ENCODE measurements at places on chromosomes 11 and 22.

GRCh38 chr22:46910624-46911023 is 148.2 kb downstream of the TBC1D22A start:
- no peak for DNase-seq

- DNase-seq: no peak
Observed at GRCh38 chr11:48006301-48006992, 26.1 kb downstream of the PTPRJ start.

- no peak for DNase-seq
Observed at GRCh38 chr22:43880541-43880991, 11.2 kb downstream of the PNPLA5 start.

- no peak for DNase-seq
Observed at GRCh38 chr22:27494785-27495184, 306.8 kb downstream of the MN1 start.

DNA sequence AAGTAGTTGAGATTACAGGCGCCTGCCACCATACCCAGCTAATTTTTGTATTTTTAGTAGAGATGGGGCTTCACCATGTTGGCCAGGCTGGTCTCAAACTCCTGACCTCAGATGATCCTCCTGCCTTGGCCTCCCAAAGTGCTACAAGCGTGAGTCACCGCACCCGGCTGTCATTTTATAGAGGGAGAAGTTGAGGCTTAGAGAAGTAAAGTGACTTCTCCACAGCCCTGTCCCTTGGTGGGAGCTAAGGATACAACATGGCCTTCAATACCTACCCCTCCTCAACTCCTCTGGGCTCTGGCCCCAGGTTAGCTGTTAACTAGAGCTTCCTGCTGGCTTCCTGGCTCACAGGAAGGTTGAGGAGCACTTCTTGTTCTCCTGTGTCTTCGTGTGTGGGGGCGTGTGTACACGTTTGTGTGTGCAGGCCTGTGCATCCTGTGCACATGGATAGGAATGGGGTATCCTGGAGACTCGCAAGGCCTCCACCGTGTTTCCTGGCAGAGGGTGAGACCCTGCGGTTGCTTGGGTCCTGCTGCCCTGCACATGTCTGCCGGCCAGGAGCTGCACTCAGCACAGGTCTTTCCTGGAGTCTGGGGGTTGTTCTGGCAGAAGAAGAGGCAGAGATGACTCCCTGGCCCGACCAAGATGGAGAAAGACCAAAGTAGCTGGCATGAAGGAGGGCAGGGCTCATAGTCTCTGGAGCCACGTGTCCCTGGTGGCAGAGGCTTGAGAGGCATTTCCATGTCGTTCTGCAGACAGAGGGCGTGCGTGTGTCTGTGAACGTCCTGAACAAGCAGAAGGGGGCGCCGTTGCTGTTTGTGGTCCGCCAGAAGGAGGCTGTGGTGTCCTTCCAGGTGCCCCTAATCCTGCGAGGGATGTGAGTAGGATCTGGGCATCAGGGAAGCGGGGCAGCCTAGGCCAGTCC is 2.4 kb downstream of the SIDT2 start:
- no peak for DNase-seq

- no peak for DNase-seq
Observed at GRCh38 chr11:20474882-20475517, 87.5 kb downstream of the PRMT3 start.

- no peak for DNase-seq
Observed at GRCh38 chr11:117443266-117444186, 115.9 kb downstream of the CEP164 start.

DNA sequence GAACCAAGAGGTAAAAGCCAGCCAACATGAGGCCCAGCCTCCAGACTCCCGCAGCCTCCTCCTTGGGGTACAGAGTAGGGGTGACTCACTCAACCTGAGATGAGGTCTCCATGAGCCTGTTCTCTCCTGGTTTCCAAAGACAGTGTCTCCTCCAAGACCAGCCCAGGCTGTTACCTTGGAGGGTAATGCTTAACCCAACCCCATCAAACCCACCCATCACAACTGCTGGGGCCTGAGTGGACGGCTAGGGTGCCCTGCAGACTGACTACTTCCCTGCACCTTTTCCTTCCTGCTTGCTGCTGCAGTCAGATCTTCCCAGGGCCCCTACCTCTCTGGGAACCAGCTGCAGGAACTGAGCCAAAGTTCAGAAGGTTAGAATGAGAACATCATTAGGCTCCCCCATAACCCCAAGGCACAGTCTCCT is 5.1 kb upstream of the NOL12 start:
- no peak for DNase-seq

- DNase-seq: peak; percentile 13
Observed at GRCh38 chr11:8019314-8020243, 32.4 kb downstream of the EIF3F start.

DNA sequence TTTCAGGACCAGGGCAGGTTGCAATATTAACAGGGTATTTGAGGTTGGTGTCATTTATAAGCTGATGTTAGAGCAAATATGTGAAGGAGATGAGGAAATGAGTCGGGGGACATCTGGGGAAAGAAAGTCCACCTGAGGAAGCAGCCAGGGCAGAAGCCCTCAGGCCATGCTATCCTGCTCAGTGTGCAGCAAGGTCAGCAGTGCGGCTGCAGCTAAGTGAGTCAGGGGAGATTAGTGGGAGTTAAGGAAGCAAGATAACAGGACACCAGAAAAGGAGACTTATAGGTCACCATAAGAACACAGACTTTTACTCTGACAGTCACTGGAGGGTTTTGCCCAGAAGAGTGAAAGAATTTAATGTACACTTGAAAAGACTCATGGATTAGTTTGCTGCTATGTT is 468.9 kb downstream of the NTM start:
- no peak for DNase-seq

DNA sequence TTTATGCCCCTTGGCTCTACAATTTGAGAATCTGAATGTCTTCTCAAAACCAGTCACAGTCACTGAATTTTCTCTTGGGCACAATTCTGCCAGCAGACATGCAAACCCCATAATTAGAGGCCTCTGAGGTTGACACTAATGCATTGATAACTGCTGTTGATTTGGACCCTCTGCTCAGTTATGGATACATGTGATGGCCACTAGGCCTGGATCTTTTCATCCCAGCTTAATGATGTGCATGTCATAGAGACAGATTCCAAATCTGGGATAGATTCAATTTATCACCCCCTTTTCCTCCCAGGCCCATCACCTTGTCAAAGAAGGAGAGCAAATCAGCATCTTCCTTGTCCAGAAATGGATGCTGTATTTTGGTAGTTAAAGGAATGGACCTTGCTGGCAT is 92.2 kb downstream of the C11orf91 start:
- DNase-seq: no peak

DNA sequence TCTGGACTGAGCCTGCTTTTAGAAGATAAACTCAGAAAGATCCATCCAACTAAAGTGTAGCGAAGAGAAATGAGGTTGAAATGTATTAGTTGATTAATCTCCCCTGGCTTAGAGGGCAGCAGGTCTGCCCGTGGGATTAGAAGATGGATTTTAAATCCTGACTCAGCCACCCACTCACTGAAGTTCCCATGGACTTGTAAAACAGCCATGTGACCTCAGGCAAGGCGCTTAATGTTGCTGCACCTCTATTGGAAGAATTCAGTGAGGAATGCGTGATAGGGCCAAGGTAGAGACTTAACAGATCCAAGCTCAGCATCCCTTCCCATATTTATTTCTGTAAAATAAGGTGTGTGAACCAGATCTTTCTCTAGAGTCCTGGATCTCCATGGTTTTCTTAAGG is 45.1 kb upstream of the ELF5 start:
- DNase-seq: no peak

DNA sequence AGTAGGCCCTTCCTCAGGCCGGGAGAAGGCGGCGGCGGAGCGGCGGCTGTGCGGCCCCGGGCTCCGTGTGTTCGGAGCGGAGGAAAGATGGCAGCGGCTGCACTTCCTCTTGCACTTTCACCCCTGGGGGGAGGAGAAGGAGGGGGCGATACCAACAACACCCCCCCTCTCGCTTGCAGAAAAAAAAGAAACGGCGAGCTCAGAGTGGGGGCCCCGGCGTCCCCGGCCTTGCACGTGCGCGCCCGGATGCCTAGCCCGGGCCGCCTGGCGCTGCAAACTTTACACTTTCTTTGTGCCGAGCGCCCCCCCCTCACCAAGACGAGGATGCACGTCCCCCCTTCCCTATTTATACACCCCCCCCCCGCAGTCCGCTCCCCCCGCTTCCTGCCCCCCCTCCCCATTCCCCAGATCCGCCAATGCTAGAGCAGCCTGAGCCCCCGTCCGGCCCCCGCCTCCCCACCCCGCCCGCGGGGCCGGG is at the start of gene PATZ1:
PATZ1 (minus strand) TSS at position 92 of the 478 bp plus-strand sequence. CDS start 744 bp downstream, outside the sequence.
- peak; percentile 78 for DNase-seq

DNA sequence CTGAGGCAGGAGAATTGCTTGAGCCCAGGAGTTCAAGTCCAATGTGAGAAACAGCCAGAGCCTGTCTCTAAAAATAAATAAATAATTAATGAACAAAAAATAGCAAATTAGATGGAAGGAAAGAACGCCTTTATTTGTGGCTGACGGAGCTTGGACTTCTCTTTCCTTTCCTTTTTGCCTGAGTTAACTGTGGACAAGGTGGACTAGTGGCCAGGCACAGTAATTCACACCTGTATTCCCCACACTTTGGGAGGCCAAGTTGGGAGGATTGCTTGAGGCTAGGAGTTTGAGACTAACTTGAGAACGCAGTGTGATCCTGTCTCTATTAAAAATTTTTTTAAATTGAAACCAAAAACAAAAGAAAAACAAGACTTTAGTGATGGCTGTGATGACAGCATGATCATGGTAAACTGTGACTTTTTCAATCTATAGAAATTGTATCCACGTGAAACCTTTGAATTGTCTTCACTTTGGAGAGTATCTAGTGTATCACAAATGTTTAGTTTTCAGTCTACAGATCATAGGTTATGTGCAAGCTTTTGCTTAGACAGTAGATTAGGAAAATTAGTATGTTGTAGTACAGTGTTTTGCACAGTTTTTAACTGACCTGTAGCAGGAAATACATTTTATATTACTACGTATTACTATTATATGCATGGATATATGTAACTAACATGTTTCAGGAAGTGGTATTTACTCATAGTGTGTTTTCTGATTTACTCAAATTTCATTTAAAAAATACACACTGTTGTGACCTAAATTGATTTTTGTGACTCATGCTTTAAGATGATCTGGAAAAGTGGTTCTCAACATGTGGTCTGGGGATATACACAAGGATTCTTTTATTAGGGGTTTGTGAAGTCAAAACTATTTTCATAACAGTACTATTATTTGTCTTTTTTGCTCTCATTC is 42.1 kb downstream of the KDM2A start:
- DNase-seq: no peak

GRCh38 chr11:122882857-122883645 is 492 bp downstream of the JHY start:
- DNase-seq: no peak

GRCh38 chr11:76613901-76614300 is 56.6 kb downstream of the LRRC32 start:
- DNase-seq: no peak

- DNase-seq: no peak
Observed at GRCh38 chr11:12771875-12772274, 97.7 kb downstream of the TEAD1 start.

DNA sequence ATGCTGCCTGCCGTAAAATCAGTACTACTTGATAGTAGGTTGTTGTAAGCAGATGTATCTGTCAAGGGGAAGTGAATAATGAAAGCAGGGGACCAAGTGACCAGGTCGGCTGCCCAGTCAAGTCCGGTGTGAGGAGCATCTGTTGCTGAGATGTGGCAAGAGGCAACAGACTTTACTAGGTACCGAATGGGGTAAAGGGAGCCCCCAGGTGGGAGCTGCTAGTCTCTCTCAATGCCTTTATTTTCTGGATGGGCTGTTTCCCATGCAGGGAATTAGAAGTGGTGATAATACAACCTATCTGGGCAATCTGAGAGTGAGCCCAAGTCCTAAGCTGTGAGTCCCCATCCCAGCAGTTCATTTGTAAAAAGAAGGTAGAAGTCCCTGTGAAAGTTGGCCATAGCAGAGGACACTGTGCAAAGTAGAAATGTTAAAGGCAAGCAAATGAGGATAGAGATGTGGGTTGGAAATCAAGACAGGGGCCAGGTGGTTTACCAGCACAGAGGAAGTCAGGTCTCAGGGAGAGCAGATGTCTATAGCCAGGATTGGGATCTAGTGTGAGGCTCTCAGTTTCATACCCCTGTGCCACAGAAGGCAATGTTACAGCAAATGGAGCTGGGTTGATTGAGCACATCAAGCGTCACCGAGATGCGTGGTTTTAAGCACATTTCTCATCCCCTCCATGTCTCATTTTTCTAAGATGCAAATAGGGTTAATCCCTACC is 90.7 kb upstream of the RAG2 start:
- no peak for DNase-seq

DNA sequence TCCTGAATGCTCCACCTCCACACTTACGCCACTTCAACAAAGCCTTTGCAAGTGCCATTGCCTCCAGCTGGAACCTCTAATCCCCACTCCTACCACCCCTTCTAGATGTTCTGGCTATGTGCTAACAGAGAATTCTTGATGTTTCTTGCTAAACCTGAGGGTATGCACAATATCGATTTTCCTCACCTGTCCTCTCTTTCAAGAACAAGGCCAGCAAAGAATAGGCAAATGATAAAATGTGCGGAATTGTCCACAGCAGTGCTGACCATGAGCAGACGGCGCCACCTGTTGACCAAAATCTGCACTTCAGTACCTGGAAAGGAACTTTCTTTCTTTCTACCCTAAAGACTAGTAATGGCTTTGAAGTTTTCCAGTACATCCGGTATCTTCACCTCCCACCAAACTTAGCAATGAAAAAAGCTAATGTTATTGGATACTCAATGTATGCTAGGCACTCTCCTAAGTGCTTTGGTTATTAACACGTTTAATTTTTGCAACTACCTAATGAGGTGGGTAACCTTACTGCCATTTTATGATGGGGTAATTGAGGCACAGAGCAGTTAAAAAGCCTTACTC is 3.4 kb downstream of the TIMM10 start:
- DNase-seq: peak; percentile 42

DNA sequence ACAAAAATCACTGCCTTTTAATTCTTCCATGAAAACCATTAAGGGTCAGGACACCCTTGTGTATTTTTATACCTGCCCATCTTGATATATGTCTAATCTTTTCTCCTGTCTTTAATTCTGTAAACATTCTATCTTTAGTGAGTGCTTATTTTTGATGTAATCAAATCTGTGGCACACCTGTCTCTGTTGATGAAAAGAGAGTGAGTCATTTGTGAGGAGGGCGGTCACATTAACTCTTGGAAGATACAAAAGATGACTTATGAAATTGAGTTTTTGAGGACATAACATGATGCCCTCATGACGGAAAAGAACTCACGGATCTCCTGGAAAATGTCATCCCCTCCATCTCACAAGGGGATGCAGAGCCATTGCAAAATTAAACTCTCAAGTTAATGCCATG is 206.5 kb upstream of the PGR start:
- no peak for DNase-seq

DNA sequence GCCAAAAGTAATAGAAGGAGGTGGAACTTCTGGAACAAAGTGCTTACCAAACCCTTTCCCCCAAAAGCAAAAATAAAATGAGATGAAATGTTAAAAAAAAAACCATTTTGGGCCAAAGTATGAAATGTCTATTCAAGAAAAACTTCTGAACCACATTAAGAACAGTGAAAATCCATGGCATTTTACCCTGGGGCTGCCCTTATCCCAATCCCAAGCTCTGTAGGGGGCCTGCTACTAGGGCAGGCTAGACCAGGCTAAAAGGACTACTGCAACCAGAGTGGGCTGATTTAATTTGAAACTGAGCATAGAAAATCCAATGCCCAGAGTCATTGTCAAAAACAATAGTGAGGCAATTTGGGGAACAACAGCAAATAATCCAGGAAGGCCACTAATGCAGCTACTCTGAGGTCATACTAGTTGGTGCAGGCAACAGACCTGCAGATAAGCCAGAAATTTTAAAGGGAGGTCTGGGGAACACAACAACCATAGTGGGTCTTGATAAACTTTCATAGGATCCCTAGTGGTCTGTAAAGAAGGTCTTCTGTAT is 99.4 kb downstream of the RELT start:
- no peak for DNase-seq

- DNase-seq: no peak
Observed at GRCh38 chr11:123729602-123730001, 11.9 kb downstream of the ZNF202 start.

Measured in activated naive CD4-positive, alpha-beta T cell (primary cell).